ENCODE measurements at places on chromosomes 12 and 14. TPM values are rescaled to one million over a fixed set of nuclear protein-coding genes. Genes with fewer than 3 reads are reported as not detected.

The AMDHD1 gene
- total RNA-seq: 0.32 TPM

The AICDA gene
- total RNA-seq: not detected

The EPS8 gene
- total RNA-seq: 29.8 TPM

The GYS2 gene
- not detected for total RNA-seq

The SLIRP gene
- 152 TPM for total RNA-seq

The PRR4 gene
- 2.1 TPM for total RNA-seq

The PTHLH gene
- total RNA-seq: 13.1 TPM

The ENDOU gene
- 0.86 TPM for total RNA-seq

The RNASE7 gene
- total RNA-seq: not detected

The SOAT2 gene
- total RNA-seq: not detected

The METTL3 gene
- 27.9 TPM for total RNA-seq

The CD27 gene
- 0.29 TPM for total RNA-seq

The HPD gene
- total RNA-seq: 5.1 TPM

The ZFHX2 gene
- 0.31 TPM for total RNA-seq

The CYP27B1 gene
- not detected for total RNA-seq

The MGP gene
- 660 TPM for total RNA-seq

The KLRB1 gene
- total RNA-seq: 0.46 TPM

The MMP19 gene
- total RNA-seq: 7.0 TPM

The HOXC12 gene
- not detected for total RNA-seq

The LHX5 gene
- total RNA-seq: not detected

The PGF gene
- total RNA-seq: 5.9 TPM

The HRK gene
- not detected for total RNA-seq

The PLBD1 gene
- total RNA-seq: 24.1 TPM

The ISCU gene
- 285 TPM for total RNA-seq

The TAPBPL gene
- 14.2 TPM for total RNA-seq

The CLEC2B gene
- total RNA-seq: 3.7 TPM

The TEAD4 gene
- total RNA-seq: 22.9 TPM

The ACADS gene
- 47.1 TPM for total RNA-seq

The KRT6C gene
- not detected for total RNA-seq

The BDKRB2 gene
- 0.82 TPM for total RNA-seq

The SYCP3 gene
- total RNA-seq: not detected

The ACSS3 gene
- 24.8 TPM for total RNA-seq

The TRPV4 gene
- 1.3 TPM for total RNA-seq

The CEBPE gene
- not detected for total RNA-seq

The ASCL1 gene
- not detected for total RNA-seq

The C1R gene
- total RNA-seq: 340 TPM

The FOXM1 gene
- total RNA-seq: 0.33 TPM

The OR6C1 gene
- not detected for total RNA-seq

The MMP17 gene
- 1.0 TPM for total RNA-seq

The B4GALNT3 gene
- 35.6 TPM for total RNA-seq

The KLRC1 gene
- not detected for total RNA-seq

Data from right cardiac atrium (tissue), 5 donors.